ENCODE measurements at places on chromosomes 4 and X. TPM values are rescaled to one million over a fixed set of nuclear protein-coding genes. Genes with fewer than 3 reads are reported as not detected.

GRCh38 chrX:9651737-9652136 is 113.9 kb downstream of the GPR143 start:
- DNase-seq = no peak

GRCh38 chr4:13541720-13542576 is 2.4 kb downstream of the NKX3-2 start:
- DNase-seq = no peak

- DNase-seq = no peak
Measured at GRCh38 chrX:134679644-134680043, 21.4 kb upstream of the PLAC1 start.

GRCh38 chr4:141511055-141511454 is 125.3 kb upstream of the IL15 start:
- DNase-seq = no peak

DNA sequence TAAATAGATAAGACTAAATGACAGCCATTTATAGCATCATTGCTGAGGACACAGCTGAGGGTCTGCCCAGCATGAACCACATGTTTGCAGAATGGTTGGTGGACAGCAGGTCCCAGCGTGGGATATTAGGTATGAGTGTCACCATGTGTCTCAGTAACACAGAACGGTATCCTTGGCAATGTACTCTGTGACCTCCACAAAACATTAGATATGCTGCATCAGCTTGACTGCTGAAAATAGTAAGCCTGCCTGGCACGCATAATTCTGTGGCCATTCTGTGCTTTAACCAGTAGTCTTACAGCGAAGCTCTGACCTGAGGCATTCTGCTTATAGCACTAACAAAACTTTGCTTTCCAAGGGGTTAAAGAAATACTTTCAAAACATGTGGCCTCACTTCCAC is 32.0 kb downstream of the LIMCH1 start:
- no peak for DNase-seq

- DNase-seq = no peak
Measured at GRCh38 chr4:169253113-169253671, 17.6 kb downstream of the SH3RF1 start.

GRCh38 chr4:174204164-174204831 is 79.2 kb downstream of the FBXO8 start:
- no peak for DNase-seq

- DNase-seq = no peak
Measured at GRCh38 chrX:113514906-113515305, 674.3 kb upstream of the AMOT start.

DNA sequence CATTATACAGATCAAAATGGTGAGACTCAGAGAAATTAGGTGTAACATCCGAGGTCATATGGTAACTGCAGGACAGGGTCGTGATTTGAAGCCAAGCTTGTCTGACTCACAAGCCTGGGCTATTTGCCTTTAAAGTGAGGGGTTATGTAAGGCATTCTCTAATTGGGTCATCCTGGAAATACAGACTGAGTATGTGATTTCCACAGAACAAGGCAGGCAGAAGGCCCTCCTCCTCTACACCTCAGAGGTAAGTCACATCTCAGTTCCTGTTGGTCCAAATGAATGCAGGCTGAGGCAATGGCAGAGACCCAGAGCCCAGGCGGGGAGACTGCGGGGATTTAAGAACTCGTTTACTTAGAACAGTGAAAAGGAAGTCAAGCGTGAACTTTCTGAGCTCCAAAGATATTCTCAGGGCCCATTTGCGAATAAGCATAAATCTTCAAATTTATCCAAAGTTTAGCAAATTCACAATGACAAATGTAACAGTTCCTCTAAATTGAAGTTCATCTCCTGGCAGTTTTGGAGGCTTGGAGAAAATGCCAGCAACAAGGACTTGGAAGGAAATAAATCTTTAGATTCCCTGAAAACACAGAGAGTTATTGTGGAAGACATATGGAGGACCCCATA is 153.3 kb downstream of the LDB2 start:
- no peak for DNase-seq

- DNase-seq = no peak
Measured at GRCh38 chr4:174332741-174333493, 49.2 kb downstream of the CEP44 start.

GRCh38 chr4:813900-814299 is 12.0 kb downstream of the CPLX1 start:
- DNase-seq = no peak

GRCh38 chr4:113641025-113641431 is 120.5 kb downstream of the CAMK2D start:
- no peak for DNase-seq

DNA sequence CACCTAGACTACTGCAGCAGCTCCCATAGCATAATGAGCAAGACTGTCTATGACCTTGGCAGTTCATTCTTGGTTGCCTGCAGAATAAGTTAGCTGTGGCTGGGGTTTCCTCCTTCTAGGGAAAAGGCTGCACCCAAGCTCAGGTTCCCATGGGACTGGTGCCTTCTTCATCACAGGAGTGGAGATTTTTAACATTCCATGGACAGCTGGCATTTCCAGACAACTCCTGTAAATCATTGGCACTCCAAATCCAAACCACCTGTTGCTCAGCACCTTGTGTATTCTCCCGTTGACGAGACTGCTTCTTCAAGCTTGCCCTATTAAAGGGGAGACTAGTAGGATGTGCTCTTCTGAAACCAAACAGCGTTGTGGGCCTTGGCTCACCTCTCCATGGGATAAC is 7.8 kb upstream of the NUP54 start:
- DNase-seq = no peak

DNA sequence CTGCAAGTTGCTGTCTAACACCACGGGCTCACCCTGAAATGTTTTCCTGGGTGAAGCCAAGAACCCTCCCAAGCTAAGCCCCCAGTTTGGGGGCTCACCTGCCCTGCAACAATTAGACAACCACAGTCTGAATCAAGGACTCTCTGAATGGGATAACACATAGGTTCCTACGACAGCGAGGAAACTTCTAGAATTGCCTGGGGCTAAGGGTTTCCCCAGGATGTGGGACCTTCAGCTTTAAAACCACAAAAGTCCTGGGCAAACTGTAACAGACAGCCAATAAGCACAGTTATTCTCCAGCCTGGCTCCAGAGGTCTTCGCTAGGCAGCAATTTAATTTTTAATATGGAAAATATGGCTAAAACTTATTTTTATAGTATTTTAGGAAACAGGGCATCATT is 162.6 kb downstream of the PRKX start:
- no peak for DNase-seq

GRCh38 chr4:77127837-77128621 is 29.0 kb upstream of the CCNG2 start:
- DNase-seq = no peak

The PSAPL1 gene
- total RNA-seq = not detected

The ADGRG2 gene
- 0.28 TPM for total RNA-seq

The PITX2 gene
- total RNA-seq = 31.8 TPM

The CSN3 gene
- not detected for total RNA-seq

The PABPC4L gene
- not detected for total RNA-seq

The FHDC1 gene
- total RNA-seq = 27.2 TPM

All from Peyer's patch (tissue), 4 donors.